COLO829 (cell line): ENCODE measurements at places on chromosomes 2 and 18.
A peak's percentile ranks its signal among the peaks of the same experiment; 100 is the strongest.

- no peak for DNase-seq
Measured at GRCh38 chr2:1498176-1498575, 84.9 kb downstream of the TPO start.

GRCh38 chr2:216549926-216550690, 51.5 kb downstream of the RPL37A start:
- DNase-seq, result no peak

GRCh38 chr2:59073286-59073685, 832.2 kb upstream of the FANCL start:
- DNase-seq, result no peak

DNA sequence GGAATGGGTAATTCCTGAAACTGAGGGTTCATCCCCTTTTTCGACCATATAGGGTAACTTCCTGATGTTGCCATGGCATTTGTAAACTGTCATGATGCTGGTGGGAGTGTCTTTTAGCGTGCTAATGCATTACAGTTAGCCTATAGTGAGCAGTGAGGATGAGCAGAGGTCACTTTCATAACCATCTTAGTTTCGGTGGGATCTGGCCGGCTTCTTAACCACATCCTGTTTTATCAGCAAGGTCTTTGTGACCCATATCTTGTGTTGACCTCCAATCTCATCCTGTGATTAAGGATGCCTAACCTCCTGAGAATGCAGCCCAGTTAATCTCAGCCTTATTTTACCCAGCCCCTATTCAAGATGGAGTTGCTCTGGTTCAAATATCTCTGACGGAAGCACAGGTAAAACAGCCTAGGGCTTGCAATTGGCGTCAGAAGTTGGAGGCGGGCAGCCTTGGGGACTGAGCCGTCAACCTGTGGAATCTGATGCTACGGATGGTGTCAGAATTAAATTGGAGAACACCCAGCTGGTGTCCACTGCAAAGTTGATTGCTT, 19.5 kb downstream of the RALBP1 start:
- DNase-seq, result peak; percentile 2

- no peak for DNase-seq
Measured at GRCh38 chr2:128783896-128784295, 465.2 kb upstream of the HS6ST1 start.

DNA sequence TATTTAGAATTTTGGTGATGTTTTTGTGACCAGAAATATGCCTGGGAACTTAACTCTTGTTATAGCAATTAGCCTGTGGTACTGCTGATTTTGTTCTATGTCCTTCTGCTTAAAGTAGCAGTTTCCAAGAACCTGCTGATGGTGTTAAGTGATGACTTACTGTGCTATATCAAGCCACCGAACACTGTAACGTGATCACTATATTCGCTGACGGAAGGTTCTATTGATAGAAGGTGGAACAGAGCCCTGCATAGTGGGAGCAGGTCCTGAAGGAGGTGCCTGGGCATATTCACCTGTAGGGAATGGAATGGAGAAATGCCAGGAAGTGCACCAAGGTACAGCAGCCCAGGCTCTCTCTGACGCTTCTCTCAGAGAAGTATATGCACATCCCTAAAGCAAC, 76.8 kb downstream of the UXS1 start:
- DNase-seq, result no peak

DNA sequence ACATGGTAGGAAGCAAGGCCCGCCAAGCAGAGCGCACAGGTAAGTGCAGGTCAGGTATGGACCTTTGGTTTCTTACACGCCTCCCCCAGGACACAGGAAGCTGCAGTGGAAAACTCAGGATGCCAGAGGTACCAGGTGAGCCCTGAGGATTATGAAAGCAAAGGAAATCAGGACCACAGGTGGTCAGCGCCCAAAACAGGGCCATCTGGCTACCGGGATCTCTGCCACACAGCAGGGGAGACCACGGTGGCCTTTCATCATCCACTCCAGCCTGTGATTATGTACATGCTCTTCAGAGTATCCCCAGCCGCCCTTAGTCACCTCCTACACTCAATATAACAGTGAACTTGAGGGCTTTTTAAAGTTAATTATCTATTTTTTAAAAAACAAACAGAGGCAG, 125.5 kb upstream of the EPC2 start:
- DNase-seq, result no peak

GRCh38 chr2:72539071-72539552, 286.7 kb downstream of the EXOC6B start:
- DNase-seq, result peak; percentile 69

GRCh38 chr18:24791751-24792545, 331.5 kb downstream of the HRH4 start:
- no peak for DNase-seq

- no peak for DNase-seq
Measured at GRCh38 chr2:43001787-43002468, 209.5 kb upstream of the HAAO start.

DNA sequence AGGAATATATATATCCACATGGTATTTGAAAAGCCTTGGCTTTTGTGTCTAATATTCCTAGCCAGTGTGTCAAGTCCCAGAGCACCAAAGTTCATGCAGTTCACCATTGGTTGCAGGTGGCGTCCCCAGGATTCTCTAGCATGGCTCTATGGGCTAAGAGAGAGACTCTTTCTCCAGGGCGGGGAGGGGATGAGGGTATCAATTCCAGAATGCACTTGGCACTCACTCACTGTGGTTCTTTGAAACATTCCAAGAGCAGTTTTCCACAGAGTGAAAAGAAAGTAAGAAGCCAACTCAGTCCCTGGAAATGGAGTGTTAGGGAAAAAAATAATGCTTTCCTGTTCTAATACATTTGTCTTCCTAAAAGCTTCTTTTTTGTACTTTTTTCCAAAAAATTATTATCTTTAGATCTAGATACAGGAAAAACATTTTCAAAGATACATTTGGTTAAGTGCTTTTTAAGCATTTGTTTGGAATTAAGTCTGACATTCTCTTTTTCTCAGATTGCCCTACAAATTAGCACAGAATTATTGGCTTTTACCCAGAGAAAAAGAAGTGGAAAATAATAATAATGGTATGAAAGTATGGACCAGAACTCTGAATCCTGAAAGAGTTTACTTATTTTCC, 239.9 kb downstream of the PAX3 start:
- DNase-seq, result no peak
